ENCODE measurements at places on chromosomes 6 and 20. TPM values are rescaled to one million over a fixed set of nuclear protein-coding genes. Genes with fewer than 3 reads are reported as not detected.

Gene BPIFB2
- 0.11 TPM for total RNA-seq

Gene SYTL3
- 4.2 TPM for total RNA-seq

Gene DDX43
- total RNA-seq, result 0.59 TPM

Gene SLC17A2
- not detected for total RNA-seq

Gene GLP1R
- total RNA-seq, result 2.0 TPM

Gene PLAGL2
- total RNA-seq, result 2.5 TPM

Gene PRDM13
- 1.7 TPM for total RNA-seq

DNA sequence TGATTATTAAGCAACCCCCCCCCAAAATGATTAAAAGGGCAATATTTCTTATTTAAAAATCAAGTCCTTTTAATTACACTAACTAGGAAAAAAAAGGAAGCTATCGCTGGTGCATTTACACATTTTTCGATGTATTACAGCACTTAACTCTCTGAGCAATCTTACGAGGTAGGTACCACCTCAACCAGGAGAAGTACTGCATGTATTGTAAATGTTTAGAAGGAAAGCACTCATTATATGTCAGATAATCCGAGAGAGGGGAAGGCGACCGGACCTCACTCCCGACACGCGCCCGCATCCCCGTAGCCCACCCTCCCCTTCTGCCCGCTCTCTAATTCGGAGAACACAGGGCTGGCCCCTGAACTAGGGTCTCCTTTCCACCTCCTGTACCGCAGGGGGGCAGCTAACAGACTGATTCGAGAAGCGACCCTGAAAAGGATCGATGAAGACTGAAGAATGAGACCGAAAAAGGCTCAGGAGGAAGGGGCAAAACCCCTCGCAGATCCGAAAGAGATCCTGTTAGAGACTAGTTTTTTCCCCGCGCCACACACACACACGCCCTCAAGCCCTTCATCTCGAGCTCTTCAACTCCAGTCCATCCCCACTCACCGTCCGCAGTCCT, 337 bp downstream of the ESF1 start:
- H3K4me1 ChIP-seq, result peaks cover 4% of the 10 kb centered on the region
- no peak for DNase-seq
- peaks cover 7% of the 10 kb centered on the region for H3K36me3 ChIP-seq
- no peaks in the 10 kb centered on the region for H3K27me3 ChIP-seq
- H3K4me3 ChIP-seq, result peak overlapping the region; percentile 93

DNA sequence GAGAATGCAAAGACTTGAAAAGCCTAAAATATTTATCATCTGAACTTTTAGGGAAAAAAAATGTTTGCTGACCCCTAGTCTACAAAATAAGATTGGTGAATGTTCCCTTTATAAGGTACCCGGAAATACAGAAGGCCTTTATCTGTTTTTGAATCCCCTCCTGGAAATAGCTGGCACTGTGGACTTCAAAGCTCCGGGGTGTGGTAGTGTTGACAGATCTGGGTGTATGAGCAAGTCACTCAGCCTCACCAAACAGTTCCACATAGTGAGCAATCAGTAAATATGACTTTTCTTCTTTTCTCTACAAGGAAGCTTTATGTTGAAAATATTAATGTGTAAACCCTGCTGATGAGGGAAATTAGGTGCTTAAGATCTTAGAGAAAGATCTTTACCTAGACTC, 29.2 kb upstream of the HTR1B start:
- DNase-seq, result no peak
- no peaks in the 10 kb centered on the region for H3K4me1 ChIP-seq

GRCh38 chr20:19515074-19515473, 243.0 kb upstream of the RIN2 start:
- H3K4me3 ChIP-seq, result no peak overlapping the region
- DNase-seq, result no peak
- H3K27me3 ChIP-seq, result no peaks in the 10 kb centered on the region
- no peaks in the 10 kb centered on the region for H3K36me3 ChIP-seq
- no peak overlapping the region for H3K27ac ChIP-seq

- no peak for DNase-seq
- H3K27me3 ChIP-seq, result no peaks in the 10 kb centered on the region
- H3K4me1 ChIP-seq, result no peaks in the 10 kb centered on the region
- no peak overlapping the region for H3K27ac ChIP-seq
Observed at GRCh38 chr6:79250559-79250958, 16.1 kb upstream of the HMGN3 start.

DNA sequence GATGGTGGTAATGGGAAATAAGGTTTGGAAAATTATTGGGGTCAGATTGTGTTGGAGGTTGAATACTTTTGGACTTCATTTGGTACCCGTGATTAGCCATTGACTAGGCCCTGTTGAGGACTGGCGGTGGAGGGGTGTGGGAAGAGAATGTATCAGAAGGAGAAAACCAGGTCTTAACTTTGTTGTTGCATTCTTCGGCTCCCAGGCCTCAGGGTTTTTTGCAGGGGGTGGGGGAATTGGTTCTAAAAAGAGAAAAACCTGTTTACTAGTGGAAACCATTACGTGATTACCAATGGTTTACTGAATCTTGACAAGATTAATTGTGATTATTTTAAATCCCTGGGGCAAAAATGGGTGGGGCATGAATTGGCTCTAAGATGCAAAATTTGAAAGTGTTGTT, 85.1 kb downstream of the PHF20 start:
- H3K27me3 ChIP-seq, result no peaks in the 10 kb centered on the region
- H3K27ac ChIP-seq, result no peak overlapping the region
- DNase-seq, result no peak
- no peak overlapping the region for H3K4me3 ChIP-seq
- no peaks in the 10 kb centered on the region for H3K4me1 ChIP-seq

- no peak for DNase-seq
- H3K36me3 ChIP-seq, result no peaks in the 10 kb centered on the region
- no peaks in the 10 kb centered on the region for H3K27me3 ChIP-seq
Observed at GRCh38 chr6:25534942-25535631, 116.9 kb upstream of the SCGN start.

- no peak overlapping the region for H3K4me3 ChIP-seq
- no peak for DNase-seq
- H3K27ac ChIP-seq, result no peak overlapping the region
Observed at GRCh38 chr20:48816282-48817205, 11.3 kb downstream of the PREX1 start.

DNA sequence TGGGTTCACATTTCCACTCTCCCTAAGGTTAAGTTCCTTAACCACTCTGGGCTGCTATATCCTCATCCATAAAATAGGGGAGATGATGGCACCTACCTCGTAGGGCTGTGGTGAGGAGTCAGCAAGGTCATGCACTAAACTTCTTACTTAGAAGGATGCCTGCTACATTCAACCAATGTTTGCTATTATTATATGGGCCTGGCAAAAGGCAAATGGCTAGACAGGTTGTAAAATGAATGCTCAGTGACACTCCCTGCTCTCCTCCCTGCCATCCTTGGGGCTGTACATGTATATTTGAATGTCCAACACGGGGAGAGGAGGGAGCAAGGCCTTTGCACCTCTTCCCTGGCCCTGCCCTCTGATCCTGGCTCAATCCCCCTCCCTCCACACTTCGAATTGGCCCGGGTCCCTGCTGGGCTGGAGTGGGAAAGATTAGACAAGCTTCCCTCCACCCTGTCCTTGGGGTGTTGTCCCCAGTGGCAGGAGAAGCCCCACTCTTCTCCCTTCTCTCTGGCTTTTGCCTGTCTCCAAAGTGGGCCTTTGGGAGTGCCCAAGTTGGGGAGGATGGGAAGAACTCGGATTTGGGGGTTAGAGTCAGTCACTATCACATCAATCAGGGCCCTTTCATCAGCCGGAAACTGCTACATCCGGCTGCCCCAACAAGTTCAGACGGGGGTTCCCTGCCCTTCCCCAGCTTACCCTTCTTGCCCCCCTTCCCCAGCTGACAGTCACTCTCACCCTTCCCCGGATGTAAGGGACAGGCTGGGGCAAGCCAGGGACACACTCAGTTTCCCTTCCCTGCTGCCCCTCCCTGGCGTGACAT, 36.3 kb upstream of the VEGFA start:
- H3K36me3 ChIP-seq, result no peaks in the 10 kb centered on the region
- DNase-seq, result no peak
- no peak overlapping the region for H3K4me3 ChIP-seq
- H3K27me3 ChIP-seq, result no peaks in the 10 kb centered on the region

DNA sequence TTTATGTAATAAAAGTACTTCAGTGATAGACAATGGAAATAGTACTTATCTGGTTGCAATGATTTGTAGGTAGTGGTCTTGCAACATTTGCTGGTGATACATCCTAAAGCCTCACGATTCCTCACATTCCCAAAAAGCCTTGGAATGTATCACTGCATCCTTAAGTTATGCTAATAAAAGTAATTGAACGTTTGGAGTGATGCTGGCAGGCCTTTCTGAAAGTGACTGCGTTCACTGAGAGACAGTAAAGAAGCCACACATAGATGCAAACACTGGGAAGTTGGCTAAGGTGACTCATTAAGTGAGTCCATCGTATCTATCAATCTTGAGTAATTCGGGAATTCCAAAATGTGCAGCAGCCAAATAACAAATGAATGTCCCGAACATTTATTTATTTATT, 444.1 kb upstream of the SOX4 start:
- no peak for DNase-seq
- H3K4me3 ChIP-seq, result no peak overlapping the region
- H3K27ac ChIP-seq, result no peak overlapping the region
- H3K36me3 ChIP-seq, result no peaks in the 10 kb centered on the region
- H3K4me1 ChIP-seq, result peaks cover 5% of the 10 kb centered on the region
- H3K27me3 ChIP-seq, result no peaks in the 10 kb centered on the region

- no peaks in the 10 kb centered on the region for H3K27me3 ChIP-seq
- no peak overlapping the region for H3K4me3 ChIP-seq
- no peaks in the 10 kb centered on the region for H3K36me3 ChIP-seq
- H3K4me1 ChIP-seq, result no peaks in the 10 kb centered on the region
- peak; percentile 12 for DNase-seq
- H3K27ac ChIP-seq, result no peak overlapping the region
Observed at GRCh38 chr6:51893366-51893765, 194.0 kb downstream of the PKHD1 start.

GRCh38 chr6:5050009-5050408, 35.1 kb upstream of the PPP1R3G start:
- DNase-seq, result no peak
- no peaks in the 10 kb centered on the region for H3K36me3 ChIP-seq
- H3K27me3 ChIP-seq, result no peaks in the 10 kb centered on the region

DNA sequence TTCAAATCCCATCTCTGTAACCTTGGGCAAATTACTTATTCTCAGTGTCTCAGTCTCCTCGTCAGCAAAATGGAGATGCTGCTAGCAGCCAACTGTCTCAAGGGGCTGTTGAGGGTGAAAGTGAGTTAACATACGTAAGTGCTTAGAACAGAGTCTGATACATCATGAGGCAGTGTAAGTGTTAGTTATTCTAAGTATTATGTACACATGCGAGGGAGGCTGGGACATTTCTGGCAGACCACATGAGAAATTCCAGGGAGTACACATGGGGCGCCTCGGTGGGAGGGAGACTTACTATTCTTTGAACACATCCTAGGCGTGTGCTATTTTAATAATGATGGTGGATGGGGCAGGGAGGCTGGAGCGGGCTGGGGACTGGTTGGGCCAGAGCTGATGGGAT, 99.1 kb downstream of the DLGAP4 start:
- peaks cover 20% of the 10 kb centered on the region for H3K4me1 ChIP-seq
- DNase-seq, result no peak
- no peak overlapping the region for H3K27ac ChIP-seq
- no peaks in the 10 kb centered on the region for H3K36me3 ChIP-seq
- H3K27me3 ChIP-seq, result no peaks in the 10 kb centered on the region

DNA sequence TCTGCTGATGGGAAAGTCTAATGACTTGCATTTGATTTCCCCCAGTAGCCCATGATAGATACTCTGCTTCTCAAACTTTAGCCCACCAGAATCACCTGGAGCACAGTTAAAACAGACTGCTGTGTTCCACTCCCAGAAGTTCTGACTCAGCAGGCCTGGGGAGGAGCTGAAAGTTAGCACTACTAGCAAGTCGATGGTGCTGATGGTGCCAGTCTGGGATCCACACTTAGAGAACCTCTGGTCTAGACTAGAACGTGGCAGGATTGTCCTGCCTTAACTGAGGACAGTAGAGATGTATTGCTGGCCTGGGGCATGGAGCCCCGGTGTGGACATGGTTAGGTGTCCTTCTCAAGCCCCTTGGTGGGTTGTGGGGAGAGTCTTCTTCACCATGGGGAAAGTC, 8.7 kb downstream of the TOX2 start:
- DNase-seq, result no peak
- no peaks in the 10 kb centered on the region for H3K27me3 ChIP-seq
- no peaks in the 10 kb centered on the region for H3K36me3 ChIP-seq
- peaks cover 12% of the 10 kb centered on the region for H3K4me1 ChIP-seq
- H3K27ac ChIP-seq, result no peak overlapping the region

DNA sequence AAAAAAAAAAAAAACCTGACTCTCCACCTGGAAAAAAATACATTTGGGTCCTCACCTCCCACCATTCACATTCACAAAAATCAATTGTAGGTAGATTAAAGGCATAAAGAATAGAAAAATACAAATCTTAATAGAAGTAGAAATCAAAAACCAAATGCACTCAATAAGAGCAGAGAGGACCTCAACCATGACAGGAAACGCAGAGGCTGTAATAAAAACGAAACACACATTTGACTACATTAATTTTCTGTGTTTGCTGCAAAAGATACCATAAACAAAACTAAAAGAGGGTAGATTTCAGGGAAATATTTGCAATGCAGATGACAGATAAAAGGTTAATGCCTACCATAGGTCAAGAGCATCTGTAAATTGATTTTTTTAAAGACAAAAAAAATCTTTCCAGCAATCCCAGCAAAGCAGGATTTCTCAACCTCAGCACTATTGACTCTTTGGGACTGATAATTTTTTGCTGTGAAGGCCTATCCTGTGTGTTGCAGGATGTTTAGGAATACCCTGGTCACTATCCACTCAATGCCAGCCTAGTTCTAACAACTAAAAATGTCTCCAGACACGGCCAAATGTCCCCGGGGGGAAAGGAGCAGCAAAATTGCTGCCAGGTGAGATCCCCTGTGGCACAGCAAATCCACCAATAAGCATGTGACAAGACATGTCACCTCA, 9.1 kb downstream of the ETV7 start:
- H3K36me3 ChIP-seq, result no peaks in the 10 kb centered on the region
- no peak overlapping the region for H3K4me3 ChIP-seq
- H3K4me1 ChIP-seq, result peaks cover 4% of the 10 kb centered on the region
- H3K27me3 ChIP-seq, result no peaks in the 10 kb centered on the region

GRCh38 chr6:3119040-3119723, 671 bp downstream of the BPHL start:
- H3K27me3 ChIP-seq, result no peaks in the 10 kb centered on the region
- H3K36me3 ChIP-seq, result peaks cover 12% of the 10 kb centered on the region
- H3K27ac ChIP-seq, result peak overlapping the region; percentile 97
- peak overlapping the region; percentile 90 for H3K4me3 ChIP-seq

DNA sequence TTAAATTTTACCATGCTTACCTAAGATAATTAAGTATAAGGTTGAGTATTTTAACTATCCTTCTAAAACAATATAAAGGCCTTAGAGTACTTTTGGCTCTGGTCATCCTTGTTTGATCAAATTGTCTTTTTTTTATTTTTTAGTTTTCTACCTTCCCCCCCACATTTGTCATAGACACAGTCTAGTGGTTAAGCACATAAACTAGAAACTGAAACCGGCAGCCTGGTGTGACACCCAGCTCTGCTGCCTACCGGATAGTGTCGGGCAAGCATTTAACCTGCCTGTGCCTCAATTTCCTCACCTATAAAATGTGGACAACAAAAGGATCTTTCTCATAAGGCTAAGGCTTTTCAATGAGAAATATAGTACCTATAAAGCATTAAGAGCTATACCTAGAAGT, 21.6 kb upstream of the TULP4 start:
- H3K4me3 ChIP-seq, result no peak overlapping the region
- H3K27ac ChIP-seq, result no peak overlapping the region
- H3K4me1 ChIP-seq, result peaks cover 1% of the 10 kb centered on the region
- no peak for DNase-seq
- no peaks in the 10 kb centered on the region for H3K27me3 ChIP-seq

- H3K4me3 ChIP-seq, result no peak overlapping the region
- H3K4me1 ChIP-seq, result no peaks in the 10 kb centered on the region
- H3K36me3 ChIP-seq, result no peaks in the 10 kb centered on the region
Observed at GRCh38 chr6:30112402-30112994, 392 bp downstream of the TRIM31 start.
